ENCODE measurements at places on chromosomes 7 and 10.

DNA sequence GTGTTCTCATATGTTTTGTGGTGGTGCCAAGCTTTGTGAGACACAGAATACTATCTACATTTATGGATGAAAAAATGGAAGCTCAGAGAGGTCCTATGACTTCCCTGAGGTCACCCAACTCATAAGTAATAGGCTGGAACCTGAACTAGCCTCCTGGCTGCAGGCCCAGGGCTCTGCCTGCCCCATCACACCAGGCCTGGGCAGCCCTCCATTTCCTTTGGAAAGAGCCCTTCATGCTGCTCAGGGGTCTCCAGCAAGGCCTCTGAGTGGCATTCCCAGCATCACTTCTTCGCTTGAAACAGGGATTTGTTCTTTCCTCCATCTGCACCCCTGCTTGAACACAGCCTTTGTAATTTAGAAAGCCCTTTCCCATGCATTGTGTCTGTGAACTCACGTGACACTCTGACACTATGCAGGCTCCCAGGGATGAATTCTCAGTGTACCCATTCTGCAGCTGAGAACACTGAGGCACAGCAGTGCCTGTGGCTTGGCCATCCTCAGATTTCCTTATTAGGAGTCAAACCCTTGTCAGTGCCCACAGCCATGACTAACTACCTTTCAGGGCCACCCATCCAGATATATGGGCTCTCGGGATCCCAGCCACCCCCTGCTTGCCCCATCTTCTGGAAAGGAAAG, 127.8 kb upstream of the PPIF start:
- no peak for DNase-seq

GRCh38 chr7:122300956-122301833, 3.4 kb downstream of the FEZF1 start:
- DNase-seq, result no peak

- DNase-seq, result no peak
These were observed 91.7 kb upstream of the IFRD1 start for GRCh38 chr7:112358513-112358912.

GRCh38 chr10:13877154-13877909, 290.6 kb downstream of the PRPF18 start:
- no peak for DNase-seq

- no peak for DNase-seq
These were observed 189.7 kb downstream of the THSD7A start for GRCh38 chr7:11642276-11642675.

GRCh38 chr7:29102558-29103151, 43.7 kb downstream of the CPVL start:
- DNase-seq, result peak; percentile 24

GRCh38 chr7:17501441-17502212, 203.2 kb downstream of the AHR start:
- no peak for DNase-seq

GRCh38 chr7:88307412-88307811, 718 bp upstream of the STEAP4 start:
- no peak for DNase-seq
